Foreskin keratinocyte (primary cell): ENCODE measurements at places on chromosomes 16 and 17.

GRCh38 chr16:22348291-22348690 is 26.1 kb downstream of the CDR2 start:
- peak; percentile 83 for DNase-seq

DNA sequence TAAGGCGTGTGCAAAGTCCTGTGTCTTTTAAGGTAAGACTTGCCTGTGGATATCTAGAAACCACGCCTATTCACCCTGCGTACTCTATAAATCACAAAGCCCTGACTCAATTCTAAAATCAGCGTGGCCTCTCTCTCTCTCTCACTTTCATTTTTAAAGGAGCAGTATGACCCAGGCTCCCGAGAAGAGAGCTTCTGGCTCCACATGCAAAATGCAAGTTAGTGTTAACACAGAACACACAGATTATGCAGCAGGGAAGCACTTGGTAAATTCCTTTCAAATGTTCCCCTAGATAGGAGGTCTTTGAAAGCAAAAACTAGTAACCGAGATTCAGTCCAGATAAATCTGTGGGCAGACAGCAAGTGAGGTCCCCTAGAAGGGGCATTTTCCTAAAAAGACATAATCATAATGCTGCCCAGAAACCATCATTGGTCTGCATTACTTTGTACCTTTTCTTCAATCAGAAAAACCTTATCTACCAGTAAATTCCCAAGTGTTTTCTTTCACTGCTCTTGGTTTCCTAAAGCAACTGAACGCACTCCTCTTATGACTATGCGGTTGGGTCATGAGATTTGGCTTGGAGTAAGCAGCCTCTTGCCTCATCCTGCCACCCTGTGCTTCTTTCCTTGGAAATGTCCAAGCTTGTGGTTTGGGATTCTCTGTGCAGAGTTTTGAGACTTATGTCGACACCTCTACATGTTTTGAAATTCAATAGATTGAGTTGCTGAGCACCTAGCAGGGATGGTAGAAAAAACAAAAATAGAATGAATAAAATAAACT is 31.7 kb upstream of the KCNJ2 start:
- DNase-seq: peak; percentile 85

- no peak for DNase-seq
Observed at GRCh38 chr16:2473446-2473926, 1.4 kb upstream of the TBC1D24 start.

- no peak for DNase-seq
Observed at GRCh38 chr16:67862623-67863583, 9.9 kb upstream of the EDC4 start.

- no peak for DNase-seq
Observed at GRCh38 chr16:89455178-89455577, 35.2 kb downstream of the ANKRD11 start.

DNA sequence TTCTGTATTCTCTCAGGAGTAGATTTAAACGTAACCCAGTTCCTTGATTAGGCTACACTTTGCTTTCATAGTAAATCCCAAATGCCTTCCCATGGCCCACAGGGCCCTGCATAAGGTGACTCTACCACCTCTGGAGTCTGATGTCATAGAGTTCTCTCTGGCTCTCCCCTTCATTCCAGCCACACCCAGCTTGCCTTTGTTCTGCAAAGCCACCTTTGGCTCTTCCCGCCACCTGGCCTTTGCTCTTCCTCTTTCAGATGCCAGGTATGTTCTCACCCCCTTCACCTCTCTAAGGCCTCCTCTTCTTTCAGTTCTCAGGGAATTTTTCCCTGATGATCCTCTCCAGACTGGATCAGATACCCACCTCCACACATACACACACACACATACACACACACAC is 141.3 kb upstream of the HSBP1 start:
- DNase-seq: no peak

DNA sequence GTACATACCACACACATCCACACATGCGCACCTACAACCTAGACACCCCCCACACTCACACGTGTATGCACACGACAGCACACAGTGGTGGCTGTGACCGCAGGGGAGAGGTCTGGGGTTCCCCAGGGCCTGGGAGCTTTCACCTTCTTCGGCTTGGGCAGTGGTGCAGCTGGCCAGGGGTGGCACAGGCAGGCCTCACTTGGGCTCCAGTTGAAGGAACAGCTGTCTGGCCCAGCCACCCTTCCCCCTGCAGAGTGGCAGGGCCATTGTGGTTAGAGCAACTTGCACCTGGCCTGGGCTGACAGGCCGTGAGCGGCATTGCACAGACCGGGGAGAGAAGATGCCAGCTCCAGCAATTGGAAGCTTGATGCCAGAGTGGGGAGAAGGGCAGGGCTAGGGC is 114.5 kb upstream of the GSE1 start:
- no peak for DNase-seq

- no peak for DNase-seq
Observed at GRCh38 chr17:43986225-43986981, 18.0 kb upstream of the NAGS start.

- DNase-seq: no peak
Observed at GRCh38 chr16:77885571-77886295, 97.4 kb downstream of the VAT1L start.

- DNase-seq: no peak
Observed at GRCh38 chr17:53527473-53527872, 295.3 kb upstream of the KIF2B start.

DNA sequence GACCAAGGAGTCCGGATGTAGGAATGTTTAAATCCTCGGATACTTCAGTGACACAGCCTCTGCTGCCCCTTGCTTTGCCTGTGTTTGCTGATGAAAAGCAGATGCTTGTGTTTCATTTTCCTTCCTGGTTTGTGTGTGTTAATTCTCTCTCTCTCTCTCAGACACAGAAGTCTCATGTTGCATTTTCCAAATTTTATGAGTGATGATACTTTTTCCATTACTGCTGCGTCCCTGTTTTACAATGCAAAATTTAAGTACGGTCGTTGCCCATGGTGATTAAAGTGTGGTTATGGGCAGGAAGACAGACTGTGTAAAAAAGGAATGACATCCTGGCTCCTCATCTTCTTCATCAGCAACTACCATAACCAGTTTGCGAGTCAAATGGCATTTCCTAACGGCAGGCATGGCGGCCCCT is 5.7 kb downstream of the RMI2 start:
- no peak for DNase-seq

DNA sequence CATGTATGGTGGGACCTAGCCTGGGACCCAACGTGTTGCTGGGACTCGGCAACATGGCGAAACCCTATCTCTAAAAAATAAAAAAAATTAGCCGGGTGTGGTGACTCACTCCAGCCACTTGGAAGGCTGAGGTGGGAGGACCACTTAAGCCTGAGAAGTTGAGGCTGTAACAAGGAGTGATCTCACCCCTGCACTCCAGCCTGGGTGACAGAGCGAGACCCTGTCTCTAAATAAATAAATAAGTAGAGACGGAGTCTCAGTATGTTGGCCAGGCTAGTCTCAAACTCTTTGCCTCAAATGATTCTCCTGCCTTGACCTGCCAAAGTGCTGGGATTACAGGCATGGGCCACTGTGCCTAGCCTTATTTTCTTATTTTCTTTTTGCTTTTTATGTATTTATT is 10.1 kb upstream of the CNP start:
- DNase-seq: no peak

DNA sequence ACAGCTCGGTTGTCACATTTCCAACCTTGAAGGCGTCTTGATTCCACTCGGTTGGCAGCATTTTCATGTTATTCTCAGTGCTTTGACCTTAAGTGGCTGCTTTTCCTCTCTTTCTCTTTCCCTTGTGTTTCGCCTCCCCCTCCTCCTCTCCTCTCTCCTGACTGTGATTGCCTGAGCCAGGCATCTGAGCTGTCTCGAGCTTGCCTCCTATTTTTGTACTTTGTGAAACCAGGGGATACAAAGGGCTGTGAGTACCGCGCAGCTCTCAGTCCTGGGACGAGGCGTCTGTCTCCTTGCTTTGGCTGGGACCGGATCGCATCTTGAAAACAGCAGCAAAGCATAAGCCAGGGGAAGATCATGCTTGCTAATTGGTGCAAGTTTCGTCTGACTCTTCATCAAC is 48.8 kb upstream of the SDK2 start:
- no peak for DNase-seq

DNA sequence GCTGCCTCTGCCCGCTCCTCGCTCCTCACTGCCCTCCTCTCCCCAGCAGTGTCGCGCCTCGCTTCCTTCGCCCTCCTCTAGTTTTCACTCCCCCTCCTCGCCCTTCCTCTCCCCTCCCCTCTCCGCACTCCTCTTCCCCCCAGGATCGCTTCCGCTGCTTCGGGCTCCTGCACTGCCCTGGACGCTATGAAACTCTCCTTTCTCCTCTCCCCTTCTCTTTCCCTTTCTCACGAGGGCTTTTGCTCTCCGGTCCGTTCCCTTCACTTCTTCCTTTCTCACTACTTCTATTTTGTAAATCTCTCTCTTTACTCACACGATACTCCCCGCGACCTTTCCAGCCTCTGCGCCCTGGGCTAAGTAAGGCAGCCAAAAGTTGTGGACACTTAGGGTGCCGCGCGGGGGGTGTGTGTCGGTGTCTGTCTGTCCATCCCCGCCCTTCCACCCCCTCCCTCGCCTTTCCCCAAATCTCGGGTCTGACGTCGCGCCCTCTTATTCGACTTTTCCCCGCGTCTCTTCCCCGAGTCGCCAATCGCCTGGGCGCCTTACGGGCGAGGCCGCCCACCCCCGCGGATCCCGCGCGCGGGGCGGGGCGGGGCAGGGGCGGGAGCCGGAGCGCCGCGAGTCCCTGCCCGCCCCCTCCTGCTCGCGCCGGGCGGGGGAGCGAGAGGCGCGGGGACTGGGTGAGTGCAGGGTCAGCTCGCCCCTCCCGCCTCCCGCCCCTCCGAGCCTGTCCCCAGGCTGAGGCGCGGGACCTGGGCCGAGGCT is at the start of gene IRX3:
IRX3 (minus strand) TSS at position 422 of the 765 bp plus-strand sequence. CDS start 737 bp downstream, outside the sequence.
- DNase-seq: peak; percentile 77

GRCh38 chr16:28058839-28059589 is 4.5 kb downstream of the GSG1L start:
- DNase-seq: no peak

DNA sequence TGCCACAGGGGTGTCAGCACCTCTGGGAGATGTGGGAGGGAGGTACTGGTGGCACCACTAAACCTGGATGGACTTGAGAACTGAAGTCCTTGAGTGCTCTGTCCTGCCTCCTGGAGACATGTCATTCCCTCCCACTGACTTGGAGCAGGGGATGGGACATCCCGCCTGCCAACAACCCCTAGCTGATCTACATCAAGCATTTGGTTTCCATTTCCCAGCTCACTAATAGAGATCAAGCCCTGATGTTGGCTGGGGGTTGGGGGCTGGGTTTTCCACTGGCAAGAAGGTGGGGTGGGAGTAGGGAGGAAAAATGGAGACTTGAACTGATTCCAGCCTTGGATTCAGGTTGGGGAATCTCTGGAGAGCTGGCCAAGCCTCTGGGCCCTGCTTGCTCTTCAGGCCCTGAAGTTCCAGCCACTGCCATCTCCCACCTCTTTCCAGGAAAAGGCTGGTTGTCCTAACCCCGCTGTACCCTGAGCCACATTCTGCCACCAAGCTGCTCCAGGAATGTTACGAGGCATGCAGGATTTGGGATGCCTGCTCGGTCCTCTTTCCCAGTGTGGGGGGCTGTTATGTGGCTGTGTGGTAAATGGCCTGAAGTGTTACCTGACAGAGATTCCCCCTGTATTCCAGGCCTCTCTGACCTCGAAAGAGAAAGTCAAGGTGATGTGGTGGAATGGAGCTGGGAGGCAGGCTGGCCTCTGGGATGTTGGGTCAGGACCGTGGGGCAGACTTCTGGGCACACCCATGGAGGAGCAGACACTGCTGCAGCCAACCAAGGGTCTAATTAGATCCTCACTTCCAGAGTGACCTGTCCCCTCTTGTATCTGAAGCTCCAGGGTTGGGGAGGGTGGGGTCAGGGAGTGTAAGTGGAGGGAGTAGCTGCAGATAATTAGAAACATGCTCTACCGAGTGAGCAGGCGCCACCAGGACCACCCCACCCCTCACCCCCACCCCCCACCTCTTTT is 16.7 kb downstream of the IGFBP4 start:
- no peak for DNase-seq

DNA sequence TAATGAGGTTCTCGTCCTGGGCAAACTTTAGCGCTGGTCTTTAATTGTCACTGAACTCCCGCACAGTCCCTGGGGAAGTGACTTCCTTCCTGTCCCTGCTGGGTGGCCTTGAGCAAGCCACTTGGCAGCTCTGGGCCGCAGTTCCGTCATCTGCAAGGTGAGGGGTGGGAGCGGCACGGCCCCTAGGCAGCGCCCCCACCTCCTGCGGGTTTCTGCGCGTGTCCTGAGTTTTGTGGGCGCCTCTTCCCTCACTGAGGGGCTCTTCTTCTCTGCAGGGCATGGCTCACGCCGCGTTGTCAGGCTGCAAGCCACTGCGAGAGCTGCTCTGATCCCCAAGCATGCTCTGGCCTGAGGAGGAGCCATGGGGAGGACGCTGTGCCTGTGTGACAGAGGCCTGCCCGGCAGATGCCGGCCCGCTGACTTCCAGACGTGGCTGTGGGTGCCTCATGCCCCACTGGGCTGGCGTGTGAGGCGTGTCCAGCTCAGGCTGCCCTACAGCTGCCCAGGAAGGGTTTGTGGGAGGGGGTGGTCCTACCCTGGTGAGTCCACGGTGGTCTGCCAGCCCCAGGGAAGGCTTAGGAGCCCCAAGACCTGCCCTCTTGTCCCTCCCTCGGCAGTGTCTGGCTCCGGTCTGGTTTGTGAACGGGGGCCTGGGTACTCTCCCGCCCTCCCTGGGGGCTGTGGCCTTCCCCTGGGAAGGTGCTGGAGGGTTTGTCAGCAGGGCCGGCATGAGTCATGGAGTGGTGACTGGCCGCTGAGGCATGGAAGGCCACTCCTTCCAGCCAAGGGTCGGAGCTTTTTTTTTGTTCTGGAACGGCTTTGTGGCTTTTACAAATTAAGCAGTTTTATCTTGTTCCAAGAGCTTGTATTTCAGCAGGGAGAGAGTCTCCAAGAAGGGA is 182.0 kb downstream of the SEC14L1 start:
- DNase-seq: peak; percentile 90

DNA sequence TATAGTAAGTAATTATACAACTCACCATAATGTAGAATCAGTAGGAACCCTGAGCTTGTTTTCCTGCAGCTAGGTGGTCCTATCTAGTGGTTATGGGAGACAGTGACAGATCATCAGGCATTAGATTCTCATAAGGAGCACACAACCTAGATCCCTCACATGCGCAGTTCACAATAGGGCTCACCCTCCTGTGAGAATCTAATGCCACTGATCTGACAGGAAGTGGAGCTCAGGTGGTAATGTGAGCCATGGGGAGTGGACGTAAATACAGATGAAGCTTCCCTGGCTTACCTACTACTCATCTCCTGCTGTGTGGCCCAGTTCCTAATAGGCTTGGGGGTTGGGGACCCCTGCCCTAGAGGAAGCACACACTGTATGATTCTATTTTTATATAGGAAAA is 21.8 kb upstream of the ZNF469 start:
- DNase-seq: no peak

GRCh38 chr16:84247844-84248243 is 8.0 kb upstream of the KCNG4 start:
- DNase-seq: peak; percentile 26

GRCh38 chr17:79001190-79002020 is 8.2 kb downstream of the CANT1 start:
- no peak for DNase-seq
